ENCODE measurements at places on chromosomes 2 and 18. TPM values are rescaled to one million over a fixed set of nuclear protein-coding genes. Genes with fewer than 3 reads are reported as not detected.
A peak's percentile ranks its signal among the peaks of the same experiment; 100 is the strongest.

TEX44 gene
- not detected for total RNA-seq

DNA sequence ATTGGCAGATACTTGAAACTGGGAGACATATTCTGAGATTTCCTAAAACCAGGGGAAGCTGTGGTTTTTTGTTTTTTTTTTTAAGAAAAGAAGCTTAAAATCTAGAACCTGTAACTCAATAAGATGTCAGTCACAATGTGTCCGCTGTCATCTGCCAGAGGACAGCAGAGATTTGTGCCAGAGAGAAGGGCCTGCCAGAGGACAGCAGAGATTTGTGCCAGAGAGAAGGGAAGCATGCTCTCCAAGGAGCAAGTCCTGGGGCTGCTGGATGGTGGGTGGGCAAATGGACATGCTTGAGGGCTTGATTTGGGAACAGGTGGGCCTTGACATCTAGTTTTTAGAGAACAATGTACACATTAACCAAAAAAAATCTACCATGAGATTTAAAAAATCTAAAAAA is 77.9 kb downstream of the CCDC93 start:
- no peak for DNase-seq

DNA sequence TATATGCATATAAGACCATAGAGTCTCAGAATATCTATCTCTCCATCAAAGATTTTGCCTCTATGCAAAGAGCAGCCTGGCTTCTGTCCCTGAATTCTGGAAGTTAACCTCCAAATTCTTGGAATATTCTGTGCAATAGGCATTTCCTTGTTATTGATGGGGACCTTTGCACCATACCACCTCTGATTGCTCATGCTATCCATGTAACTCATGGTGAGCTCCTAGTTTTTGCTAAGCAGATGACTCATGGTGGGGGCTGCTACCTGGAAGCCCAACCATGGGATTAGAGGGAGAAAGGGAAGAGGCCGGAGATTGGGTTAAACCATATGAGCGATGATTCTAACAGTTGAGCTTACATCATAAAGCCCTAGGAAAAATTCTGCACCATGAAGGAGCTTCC is 310.2 kb upstream of the FIGN start:
- no peak for DNase-seq

- DNase-seq = no peak
Observed at GRCh38 chr2:240898731-240899467, 2.9 kb upstream of the MAB21L4 start.

DNA sequence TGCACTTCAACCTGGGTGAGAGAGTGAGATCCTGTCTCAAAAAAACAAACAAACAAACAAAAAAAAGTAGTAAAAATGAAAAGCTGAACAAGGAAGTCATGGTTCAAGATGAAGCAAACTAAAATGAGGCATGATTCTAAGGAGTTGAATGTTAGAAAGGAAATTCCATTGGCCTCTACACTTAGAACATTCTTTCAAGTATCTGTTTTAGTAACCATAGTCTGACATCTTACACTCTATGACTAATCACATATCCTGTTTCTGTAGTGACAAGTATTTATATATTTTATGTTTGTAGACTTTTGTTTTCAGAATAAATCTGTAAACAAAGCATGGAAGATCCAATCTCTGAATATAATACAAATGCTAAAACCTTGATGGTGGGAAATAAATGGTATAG is 164.1 kb downstream of the KIAA1328 start:
- DNase-seq = no peak

RAX gene
- not detected for total RNA-seq

REG3A gene
- not detected for total RNA-seq

GRCh38 chr2:234025466-234025865 is 25.0 kb upstream of the SPP2 start:
- DNase-seq = no peak

ANKMY1 gene
- 52.8 TPM for total RNA-seq

DNA sequence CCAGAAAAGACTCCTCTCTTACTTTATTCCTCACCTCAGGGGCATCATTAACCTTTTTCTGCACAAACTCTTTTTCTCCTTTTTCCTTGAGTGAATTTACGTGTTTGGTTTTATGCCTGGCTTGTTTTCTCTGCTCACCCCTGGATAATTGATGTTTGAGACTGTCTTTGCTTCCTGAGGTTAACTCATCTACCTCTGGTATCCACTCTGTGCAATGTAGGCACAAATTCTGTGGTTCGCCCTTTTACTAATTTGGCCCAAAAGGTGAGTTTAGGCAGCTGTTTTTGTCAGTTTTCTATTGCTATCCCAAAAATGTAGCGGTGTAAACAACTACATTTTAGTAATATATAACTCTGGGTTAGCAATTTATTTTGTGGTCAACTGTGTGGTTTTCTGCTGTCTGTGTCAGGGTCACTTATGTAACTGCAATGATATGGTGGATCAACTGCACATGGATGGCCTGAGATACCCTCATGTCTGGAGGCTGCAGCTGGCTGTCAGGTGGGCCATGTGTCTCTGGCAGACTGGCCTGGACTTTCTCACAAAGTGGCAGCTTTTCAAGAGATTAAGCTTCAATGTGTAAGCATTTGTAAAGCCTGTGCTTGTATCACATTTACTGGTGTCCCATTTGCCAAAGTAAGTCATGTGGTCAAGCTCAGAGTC is 329.7 kb downstream of the FSIP2 start:
- no peak for DNase-seq

- no peak for DNase-seq
Observed at GRCh38 chr2:138446043-138446442, 55.5 kb upstream of the SPOPL start.

FASTKD1 gene
- 27.7 TPM for total RNA-seq

C1QL2 gene
- not detected for total RNA-seq

C2orf15 gene
- total RNA-seq = 4.9 TPM

HOXD10 gene
- 4.4 TPM for total RNA-seq

GRCh38 chr2:128606837-128607236 is 288.2 kb upstream of the HS6ST1 start:
- DNase-seq = no peak

DNA sequence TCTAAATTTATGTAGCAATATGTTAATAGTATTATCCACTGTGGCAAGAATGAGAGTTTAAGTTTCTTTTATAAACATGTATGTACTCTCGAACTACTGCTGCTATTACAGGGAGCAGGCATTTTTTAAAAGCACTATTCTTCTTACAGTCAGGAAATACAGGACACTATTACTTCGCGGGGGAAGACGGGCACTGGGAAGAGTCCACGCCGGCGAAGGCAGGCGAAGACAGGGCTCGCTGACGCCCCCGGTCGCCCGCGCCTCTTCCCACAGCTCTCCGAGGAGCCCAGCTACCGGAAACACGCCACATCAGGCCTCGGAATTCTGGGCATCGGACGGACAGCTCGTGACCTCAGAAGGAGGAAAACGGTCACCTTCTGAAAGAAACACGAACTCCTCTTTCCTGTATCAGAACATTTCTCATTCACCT is 90.2 kb downstream of the FAM161A start:
- peak; percentile 83 for DNase-seq

DNA sequence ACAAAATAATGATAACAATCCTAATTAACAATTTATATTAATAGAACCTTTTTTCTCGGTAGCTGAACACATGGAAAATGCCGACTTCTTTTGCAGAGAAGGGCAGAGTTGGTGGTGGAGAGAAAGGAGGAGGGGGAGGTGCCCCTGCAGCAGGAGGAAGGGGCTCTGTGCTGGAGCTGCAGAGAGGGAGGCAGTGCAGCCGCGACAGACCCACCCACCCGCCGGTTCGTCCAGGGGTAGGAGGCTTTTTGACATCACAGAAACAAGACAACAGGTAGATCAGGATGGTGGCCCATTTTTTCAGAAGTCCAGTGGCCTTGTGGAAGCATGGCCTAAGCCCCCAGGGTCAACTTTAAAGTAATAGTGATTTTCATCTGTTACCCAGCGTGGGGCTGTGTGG is 321.1 kb upstream of the SALL3 start:
- no peak for DNase-seq

PHOSPHO2 gene
- 14.7 TPM for total RNA-seq

DPP10 gene
- total RNA-seq = 1.0 TPM

DNA sequence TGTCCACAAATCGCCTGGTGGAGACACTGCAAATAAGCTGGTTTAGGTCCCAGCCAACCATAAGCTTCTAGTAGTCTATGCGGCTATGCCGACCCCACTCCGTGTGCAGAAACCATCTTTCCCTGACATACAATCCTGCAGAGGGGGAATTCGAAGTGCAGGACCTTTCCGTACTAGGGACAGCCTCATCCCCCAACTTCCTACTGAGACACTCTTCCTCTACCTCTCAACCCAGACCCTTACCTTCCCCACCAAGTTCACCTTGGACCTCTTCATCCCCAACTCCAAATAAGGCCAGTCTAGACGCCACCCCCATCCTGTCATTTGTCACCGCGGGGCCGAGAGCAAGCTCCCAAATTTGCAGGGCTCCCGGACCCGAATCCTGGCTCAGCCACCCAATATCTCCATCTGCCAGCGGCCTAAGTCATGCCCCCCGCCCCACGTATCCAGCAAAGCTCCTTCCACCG is 496 bp downstream of the SUCLG1 start:
- DNase-seq = peak; percentile 45

DNA sequence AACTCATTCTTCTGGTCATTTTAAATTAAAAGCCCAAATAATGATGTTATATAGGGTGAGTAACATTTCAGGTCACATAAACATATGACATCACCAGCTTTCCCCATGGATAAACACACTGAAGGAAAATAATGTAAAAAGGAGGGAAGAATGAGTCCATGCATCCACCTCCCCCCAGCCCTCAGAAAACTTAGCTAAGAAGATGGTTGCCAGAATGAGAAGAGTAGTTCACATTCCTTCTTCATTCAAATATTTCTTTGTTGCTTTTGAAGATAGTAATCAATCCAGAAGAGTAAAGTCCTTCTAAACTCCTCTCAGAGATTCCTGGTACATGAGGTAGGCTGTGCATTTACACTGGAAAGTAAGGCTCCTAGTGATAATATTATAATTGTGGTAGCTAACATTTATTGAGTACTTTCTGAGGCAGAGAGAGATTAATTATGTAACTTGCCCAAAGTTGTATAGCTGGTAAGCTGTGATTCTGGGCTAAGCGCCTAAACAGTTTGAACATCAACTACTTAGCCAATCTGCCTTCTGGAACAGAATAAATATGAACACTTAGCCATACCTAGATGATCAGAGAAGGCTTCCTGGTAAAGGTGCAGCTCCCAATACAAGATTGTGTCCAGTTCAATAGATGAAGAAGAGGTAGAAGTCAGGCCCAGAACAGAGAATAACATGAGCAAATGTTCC is 256.7 kb upstream of the FN1 start:
- DNase-seq = no peak

SERPINB13 gene
- total RNA-seq = not detected

GRCh38 chr2:63790906-63791305 is 50.8 kb upstream of the UGP2 start:
- DNase-seq = no peak

All from ureter (tissue), 1 donor.